Activated CD4-positive, alpha-beta T cell treated with anti-CD3 and anti-CD28 coated beads, Interleukin-2, Interleukin-6, amounts not matched to agents 100 ng/mL and 50 ng/mL, durations not matched to agents 16 hours and 8 hours (primary cell): ENCODE measurements at places on chromosomes 6 and 20.
A peak's percentile ranks its signal among the peaks of the same experiment; 100 is the strongest.

DNA sequence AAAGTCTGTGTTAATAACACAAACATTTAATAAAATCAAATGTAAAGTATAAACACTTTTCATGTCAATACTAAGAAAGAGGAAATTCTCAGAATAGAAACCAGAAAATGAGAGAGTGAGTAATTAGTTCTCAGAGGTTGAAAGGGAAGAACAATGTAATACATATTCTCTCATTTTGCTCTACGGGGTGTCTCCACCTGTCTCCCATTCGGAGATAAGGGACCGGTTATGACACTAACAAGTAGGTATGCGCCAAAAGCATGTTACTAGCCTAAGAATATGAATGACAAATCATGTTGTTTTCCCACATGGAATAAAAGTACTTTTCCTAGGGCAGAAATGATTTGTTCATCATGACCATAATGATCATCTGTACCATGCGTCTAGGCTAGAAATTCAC is 35.6 kb upstream of the PRELID3B start:
- peak; percentile 36 for DNase-seq

- DNase-seq, result no peak
Measured at GRCh38 chr6:31874836-31875572, 3.8 kb downstream of the SLC44A4 start.

- DNase-seq, result no peak
Measured at GRCh38 chr6:105779110-105779509, 307.0 kb upstream of the PRDM1 start.

DNA sequence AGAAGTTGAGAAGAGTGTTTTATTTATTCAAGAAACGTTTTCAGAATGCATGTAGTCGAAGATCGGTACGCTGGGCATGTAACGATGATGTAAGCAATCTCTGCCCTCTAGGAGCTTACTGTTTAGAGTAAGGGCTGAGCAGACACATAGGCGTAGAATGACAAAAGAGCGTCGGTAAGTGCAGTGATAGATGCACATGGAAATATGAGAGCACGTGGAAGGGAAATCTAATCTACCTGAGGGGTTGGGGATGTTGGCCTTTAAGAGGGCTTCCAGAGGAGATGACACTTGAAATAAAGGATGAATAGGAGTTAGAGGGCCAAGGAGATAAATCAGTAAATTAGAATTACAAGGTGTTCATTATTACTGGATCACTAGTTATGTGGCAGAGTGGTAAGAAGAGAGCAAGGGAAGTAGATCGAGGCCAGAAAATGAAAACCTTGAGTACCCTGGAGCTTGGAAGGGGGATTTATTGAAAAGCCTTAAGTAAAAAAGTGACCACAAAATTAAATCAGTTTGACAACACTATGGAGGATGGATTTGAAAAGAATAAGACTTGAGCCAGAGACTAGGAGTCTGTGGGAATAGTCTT is 782 bp downstream of the TRMT11 start:
- DNase-seq, result peak; percentile 33

DNA sequence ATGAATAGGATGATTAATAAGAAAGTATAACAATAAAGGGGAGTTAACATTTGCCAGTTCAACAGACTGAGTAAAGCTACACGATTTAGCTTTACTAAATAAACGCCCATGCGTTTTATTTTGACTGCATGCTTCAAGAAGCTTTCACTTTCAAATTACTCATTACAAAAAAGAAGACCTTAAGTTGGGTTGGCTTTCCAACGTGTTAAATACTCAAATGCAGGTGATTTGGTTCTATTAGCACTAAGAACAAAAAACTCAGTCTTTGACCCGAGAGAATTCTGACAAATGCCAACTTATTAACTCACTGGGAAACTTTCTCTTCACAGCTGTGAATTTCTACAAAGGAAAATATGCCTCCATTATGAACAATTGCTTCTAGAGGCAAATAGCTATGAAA is 24.8 kb downstream of the RNF146 start:
- DNase-seq, result peak; percentile 56

GRCh38 chr20:50101887-50102286 is 11.1 kb downstream of the UBE2V1 start:
- no peak for DNase-seq

- DNase-seq, result no peak
Measured at GRCh38 chr6:16179063-16179462, 50.2 kb downstream of the MYLIP start.

GRCh38 chr20:44166477-44166876 is 20.5 kb downstream of the JPH2 start:
- DNase-seq, result no peak

GRCh38 chr20:24368253-24368652 is 101.2 kb upstream of the SYNDIG1 start:
- no peak for DNase-seq

GRCh38 chr6:150691463-150691862 is 91.8 kb downstream of the PLEKHG1 start:
- DNase-seq, result no peak

DNA sequence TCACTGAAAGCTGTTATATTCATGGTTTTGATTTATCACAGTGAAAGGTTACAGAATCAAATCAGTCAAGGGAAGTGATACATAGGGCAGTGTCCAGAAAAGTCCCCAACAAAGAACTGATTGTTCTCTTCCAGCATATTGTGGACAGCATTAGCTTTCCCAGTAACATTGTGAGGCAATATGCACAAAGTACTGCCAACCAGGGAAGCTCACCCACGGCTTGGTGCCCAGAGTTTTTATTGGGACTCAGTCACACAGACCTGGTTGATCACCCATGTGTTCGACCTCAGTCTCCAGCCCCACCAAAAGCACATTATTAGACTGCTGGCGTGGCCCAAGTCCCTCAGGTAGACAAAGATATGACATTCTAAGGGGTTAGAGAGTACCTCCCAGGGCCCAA is 76.0 kb downstream of the LCA5 start:
- no peak for DNase-seq

DNA sequence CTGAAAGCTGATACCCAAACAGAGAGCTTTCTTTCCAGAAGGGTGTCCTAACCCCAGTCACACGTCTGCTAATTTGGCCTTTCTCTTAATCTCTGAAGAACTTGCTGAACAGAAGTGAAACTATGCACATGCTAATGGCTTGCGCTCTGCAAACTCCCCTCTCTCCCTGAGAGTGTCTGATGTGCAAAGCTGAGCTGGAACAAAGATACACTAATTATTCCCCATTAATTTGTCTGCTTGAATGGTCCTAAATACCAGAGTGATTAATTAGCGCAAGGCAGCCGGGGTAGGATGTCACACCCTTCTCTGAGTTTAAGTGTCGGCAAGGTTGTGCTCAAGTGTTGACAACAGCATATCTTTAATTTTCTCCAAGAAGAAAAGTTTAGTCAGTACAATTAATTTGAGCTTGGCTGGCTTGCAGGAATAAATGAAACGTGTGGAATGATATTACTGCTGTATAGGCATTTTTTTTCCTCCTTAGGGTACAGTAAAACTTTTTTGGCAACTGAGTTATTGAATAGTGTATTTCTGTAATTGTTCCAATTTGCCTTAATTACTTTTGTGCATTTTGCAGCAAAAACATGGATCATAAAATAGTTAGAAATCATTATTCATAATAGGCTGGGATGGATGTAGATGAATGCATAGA is 715.9 kb upstream of the POU3F2 start:
- DNase-seq, result no peak

GRCh38 chr6:32187009-32187709 is 2.8 kb downstream of the PBX2 start:
- DNase-seq, result no peak

DNA sequence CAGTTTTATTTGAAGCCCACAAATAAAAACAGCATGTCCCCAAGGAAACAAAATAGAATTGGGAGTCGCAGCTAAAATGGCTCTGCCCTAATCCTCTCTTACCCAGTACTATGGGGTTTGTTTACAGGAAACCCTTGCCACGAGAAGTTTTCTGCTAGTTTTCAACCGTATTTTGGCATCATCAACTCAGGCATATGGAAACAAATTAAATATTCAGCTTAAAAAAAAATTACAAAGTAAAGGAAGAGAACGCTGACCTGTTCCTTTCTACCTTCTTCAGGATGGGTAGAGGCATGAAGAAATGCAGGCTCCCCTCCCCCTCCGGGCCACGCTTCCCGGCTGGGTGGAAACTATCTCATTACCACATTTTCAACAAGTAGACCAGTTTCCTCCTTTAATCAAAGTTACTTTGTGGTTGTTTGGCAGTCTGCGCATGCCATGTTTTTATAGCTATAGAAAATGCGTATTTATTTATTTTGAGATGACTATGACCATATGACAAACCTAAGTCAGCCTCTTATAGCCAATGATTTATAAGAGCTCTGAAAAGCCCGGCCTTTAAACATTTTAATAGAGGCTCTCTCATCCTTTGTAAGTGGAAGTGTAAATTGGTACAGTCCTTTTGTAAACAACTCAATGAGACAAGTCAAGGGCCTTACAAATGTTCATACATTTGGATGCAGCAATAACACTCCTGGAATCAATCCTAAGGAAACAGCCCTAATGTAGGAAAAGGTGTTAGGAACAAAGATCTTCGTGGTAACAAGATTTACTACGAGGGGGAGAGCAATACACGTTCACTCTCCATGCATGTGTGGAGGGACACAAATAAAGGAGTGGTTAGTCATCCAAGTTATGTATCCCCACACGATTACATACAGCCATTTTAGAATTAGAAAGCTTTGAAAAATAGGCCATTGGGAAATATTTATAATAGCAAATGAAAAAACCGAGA is 16.1 kb upstream of the ZNF217 start:
- peak; percentile 84 for DNase-seq

GRCh38 chr6:40999569-40999968 is 39.5 kb downstream of the UNC5CL start:
- peak; percentile 19 for DNase-seq

GRCh38 chr20:21234324-21234723 is 68.8 kb upstream of the XRN2 start:
- DNase-seq, result no peak

DNA sequence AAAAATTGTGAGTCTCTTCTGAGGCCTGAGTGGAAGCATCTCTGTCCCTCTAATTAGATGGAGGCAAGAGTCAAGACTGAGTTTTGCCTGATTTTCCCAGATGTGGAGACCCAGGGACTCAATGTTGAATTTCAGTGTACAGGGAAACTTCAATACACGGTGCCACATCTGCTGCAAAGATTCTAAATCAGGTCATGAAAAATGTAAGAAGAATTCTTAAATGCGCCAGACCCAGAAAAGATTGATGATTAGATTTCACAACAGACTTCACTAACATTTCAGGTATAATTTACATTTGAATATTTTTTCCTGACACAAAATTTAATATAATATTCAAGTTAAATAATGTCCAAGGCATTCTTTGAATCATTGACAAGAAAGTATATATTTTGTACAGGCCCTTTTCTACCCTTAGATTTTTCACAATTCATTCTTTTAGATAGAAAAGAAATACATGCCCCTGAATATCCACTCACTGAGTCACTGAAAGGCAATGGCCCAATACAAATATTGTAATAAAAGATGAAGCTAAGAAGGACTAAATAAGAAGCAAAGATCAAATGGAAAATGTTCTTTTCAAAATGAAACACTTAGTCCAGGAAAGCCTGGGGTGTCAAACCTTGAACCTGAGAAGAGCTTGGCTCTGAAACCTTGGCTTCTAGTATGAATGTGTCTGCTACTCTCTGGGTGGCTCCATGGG is 18.2 kb upstream of the HDGFL1 start:
- no peak for DNase-seq

- DNase-seq, result no peak
Measured at GRCh38 chr6:170266061-170266825, 24.6 kb downstream of the DLL1 start.

GRCh38 chr6:47091886-47092668 is 49.9 kb upstream of the ADGRF1 start:
- no peak for DNase-seq

- no peak for DNase-seq
Measured at GRCh38 chr6:161107779-161108730, 116.5 kb downstream of the MAP3K4 start.

DNA sequence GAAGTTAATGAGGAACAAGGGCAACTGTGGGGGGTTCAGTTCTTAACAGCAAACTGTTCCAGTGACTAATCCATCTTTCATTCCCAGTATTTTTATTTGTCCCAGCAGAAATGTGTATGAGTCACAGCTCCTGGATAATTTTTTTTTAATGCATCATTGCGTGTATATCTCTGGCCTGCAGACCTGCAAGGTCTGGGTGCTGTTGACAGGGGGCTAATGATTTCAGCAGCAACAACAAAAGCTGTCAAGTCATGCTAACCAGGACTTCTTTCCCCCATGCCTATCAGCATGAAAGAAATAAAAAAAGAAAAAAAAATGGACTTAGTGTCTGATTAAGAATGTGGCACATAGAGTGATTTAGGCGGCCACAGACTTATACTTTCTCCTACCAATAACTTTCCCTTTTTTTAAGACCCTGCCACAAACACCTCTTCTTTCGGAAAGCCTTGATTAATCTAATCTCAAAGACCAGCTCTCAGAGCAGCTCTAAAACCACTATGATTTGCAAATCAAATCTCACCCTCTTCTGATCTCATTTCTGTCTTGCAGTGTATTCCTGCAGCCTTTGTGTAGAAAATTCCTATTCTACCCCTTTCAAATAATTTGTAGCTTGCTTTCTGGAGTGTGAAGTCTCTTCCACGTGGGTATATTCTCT is 14.2 kb upstream of the PREX1 start:
- DNase-seq, result no peak

- no peak for DNase-seq
Measured at GRCh38 chr6:108157981-108158525, 7.8 kb upstream of the NR2E1 start.
